Effector memory CD4-positive, alpha-beta T cell (primary cell): ENCODE measurements at places on chromosomes 6 and 20.

GRCh38 chr20:37575884-37576283, 48.2 kb upstream of the BLCAP start:
- no peaks in the 10 kb centered on the region for H3K4me1 ChIP-seq
- H3K4me3 ChIP-seq = no peak overlapping the region
- H3K36me3 ChIP-seq = no peaks in the 10 kb centered on the region
- peaks cover 3% of the 10 kb centered on the region for H3K27me3 ChIP-seq

GRCh38 chr6:551405-551804, 105.5 kb downstream of the HUS1B start:
- DNase-seq = no peak
- H3K4me1 ChIP-seq = peaks cover 8% of the 10 kb centered on the region
- no peaks in the 10 kb centered on the region for H3K27me3 ChIP-seq

DNA sequence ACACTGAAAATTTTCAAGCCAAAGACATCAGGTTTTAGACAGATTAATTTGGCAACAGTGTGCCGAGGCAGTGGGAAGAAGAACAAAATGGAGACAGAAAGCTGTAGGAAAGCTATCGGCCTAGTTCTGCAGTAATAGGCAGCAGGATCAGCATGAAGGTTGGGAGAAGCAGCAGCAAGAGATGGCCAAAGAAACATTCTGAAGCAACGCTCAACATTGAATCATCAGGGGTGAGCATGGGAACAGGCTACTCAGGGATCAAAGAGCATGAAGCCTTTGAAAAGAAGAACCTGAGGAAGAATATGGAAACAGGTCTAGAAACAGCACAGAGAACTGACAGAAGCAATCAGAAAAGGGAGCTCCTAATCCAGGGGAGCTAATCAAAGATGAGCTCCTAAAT, 7.1 kb upstream of the DST start:
- H3K27ac ChIP-seq = no peak overlapping the region
- no peak for DNase-seq
- H3K4me3 ChIP-seq = no peak overlapping the region
- H3K4me1 ChIP-seq = no peaks in the 10 kb centered on the region
- H3K36me3 ChIP-seq = no peaks in the 10 kb centered on the region

- no peak overlapping the region for H3K4me3 ChIP-seq
- DNase-seq = no peak
- no peaks in the 10 kb centered on the region for H3K36me3 ChIP-seq
- no peaks in the 10 kb centered on the region for H3K4me1 ChIP-seq
- no peak overlapping the region for H3K27ac ChIP-seq
- no peaks in the 10 kb centered on the region for H3K27me3 ChIP-seq
These were observed 29.0 kb upstream of the DEK start for GRCh38 chr6:18293076-18293904.

DNA sequence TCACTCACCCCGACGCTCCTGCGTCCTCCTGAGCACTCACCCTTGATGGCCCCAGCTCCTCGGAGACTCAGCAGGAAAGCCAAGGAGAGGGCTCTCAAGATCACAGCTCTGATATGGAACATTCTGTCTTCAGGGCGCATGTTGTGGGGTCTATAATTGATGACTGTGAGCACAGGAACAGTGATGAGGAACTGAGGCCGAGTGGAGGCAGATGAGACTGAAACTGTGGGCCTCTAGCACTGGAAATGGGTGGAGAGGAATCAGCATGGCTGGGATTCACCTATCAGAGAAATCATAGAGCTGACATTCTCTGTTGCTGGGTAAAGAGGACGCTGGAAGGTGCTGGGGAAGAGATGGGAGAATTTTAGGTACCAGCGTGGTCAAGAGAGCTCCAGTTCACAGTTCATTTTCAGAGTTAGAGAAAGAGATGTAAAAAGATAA, at the start of gene HLA-DPA1:
Gene HLA-DPA1, minus strand, starts transcription at position 219 of the 441 bp plus-strand sequence.
- H3K27me3 ChIP-seq = peaks cover 6% of the 10 kb centered on the region
- DNase-seq = no peak
- H3K36me3 ChIP-seq = no peaks in the 10 kb centered on the region
- H3K27ac ChIP-seq = peak within 1 kb of the TSS; percentile 21
- H3K4me3 ChIP-seq = peak within 1 kb of the TSS; percentile 42
- peaks cover 11% of the 10 kb centered on the region for H3K4me1 ChIP-seq

- no peaks in the 10 kb centered on the region for H3K4me1 ChIP-seq
- no peaks in the 10 kb centered on the region for H3K27me3 ChIP-seq
- H3K4me3 ChIP-seq = no peak overlapping the region
- no peak overlapping the region for H3K27ac ChIP-seq
These were observed 91.4 kb downstream of the BFSP1 start for GRCh38 chr20:17439616-17440296.

- no peak overlapping the region for H3K4me3 ChIP-seq
- H3K27ac ChIP-seq = no peak overlapping the region
- H3K27me3 ChIP-seq = no peaks in the 10 kb centered on the region
These were observed 249.1 kb upstream of the JAG1 start for GRCh38 chr20:10922941-10923340.

DNA sequence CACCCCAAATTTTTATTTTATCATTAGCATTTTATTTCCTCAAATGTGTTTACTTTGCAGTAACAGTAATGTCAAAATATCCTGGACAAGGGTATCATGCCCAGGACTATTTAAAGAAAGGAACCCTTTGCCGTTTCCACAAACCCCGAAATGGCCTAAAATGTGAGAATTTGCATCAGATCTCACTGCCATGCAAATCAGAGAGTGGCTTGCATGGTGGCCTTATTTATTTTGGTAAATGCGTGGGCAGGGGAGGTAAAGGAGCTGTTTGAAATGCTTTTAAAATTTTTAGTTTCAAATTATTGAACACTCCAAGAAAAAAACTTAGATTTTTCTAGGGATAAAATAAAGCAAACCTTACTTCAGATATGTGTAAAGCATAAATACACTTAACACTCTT, 43.8 kb downstream of the ADAT2 start:
- H3K27ac ChIP-seq = no peak overlapping the region
- H3K27me3 ChIP-seq = no peaks in the 10 kb centered on the region
- no peak for DNase-seq
- no peaks in the 10 kb centered on the region for H3K4me1 ChIP-seq
- H3K36me3 ChIP-seq = no peaks in the 10 kb centered on the region

- no peaks in the 10 kb centered on the region for H3K27me3 ChIP-seq
- no peak overlapping the region for H3K4me3 ChIP-seq
- no peak for DNase-seq
- H3K27ac ChIP-seq = no peak overlapping the region
- H3K36me3 ChIP-seq = no peaks in the 10 kb centered on the region
- H3K4me1 ChIP-seq = no peaks in the 10 kb centered on the region
These were observed 17.9 kb downstream of the CD40 start for GRCh38 chr20:46135856-46136633.

DNA sequence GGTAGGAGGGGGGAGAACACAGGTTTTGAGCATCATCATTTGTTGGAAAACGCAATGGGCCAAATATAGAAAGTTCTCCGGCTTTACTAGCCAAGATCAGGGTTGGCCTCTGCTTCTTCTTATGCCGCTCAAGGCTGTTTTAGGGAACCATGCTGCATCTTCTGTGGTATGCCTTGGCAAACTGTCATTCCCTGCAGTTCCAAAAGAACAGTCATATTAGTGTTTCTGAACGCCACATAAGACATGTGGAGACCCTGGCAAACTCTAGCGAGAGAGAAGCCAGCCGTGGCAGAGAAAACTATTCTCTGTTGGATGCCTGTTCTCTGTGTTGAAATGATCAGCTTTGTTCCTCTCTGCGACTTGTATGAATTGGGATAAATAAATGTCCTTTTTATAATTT, 10.8 kb downstream of the ACTR5 start:
- no peak overlapping the region for H3K27ac ChIP-seq
- no peak for DNase-seq
- peaks cover 76% of the 10 kb centered on the region for H3K36me3 ChIP-seq

GRCh38 chr6:167699141-167699931, 127.4 kb upstream of the AFDN start:
- no peak overlapping the region for H3K27ac ChIP-seq
- DNase-seq = no peak
- H3K36me3 ChIP-seq = no peaks in the 10 kb centered on the region
- peak overlapping the region; percentile 28 for H3K4me3 ChIP-seq
- no peaks in the 10 kb centered on the region for H3K27me3 ChIP-seq

DNA sequence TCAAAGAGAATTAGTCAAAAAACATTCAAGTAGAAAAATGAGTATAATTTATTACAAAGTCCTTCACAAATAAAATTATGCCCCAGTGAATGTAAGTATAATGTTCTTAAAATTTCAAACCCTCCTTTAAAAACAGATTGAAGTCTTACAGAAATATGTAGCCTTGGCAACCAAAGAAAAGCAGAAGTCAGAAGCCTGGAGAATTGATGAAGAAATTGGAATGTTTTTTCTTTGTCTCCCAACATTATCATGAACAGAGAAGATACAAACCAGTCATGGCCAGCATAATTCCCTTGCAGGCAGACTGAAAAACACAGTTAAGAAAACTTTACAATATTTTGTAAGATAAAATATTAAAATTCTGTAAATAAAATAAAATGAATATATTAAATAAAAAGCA, 221.9 kb downstream of the TBC1D32 start:
- no peak overlapping the region for H3K4me3 ChIP-seq
- no peaks in the 10 kb centered on the region for H3K36me3 ChIP-seq
- H3K27me3 ChIP-seq = no peaks in the 10 kb centered on the region
- no peak overlapping the region for H3K27ac ChIP-seq
- H3K4me1 ChIP-seq = no peaks in the 10 kb centered on the region
- DNase-seq = no peak

- H3K27me3 ChIP-seq = no peaks in the 10 kb centered on the region
These were observed 273.0 kb downstream of the TFAP2A start for GRCh38 chr6:10141746-10142443.

DNA sequence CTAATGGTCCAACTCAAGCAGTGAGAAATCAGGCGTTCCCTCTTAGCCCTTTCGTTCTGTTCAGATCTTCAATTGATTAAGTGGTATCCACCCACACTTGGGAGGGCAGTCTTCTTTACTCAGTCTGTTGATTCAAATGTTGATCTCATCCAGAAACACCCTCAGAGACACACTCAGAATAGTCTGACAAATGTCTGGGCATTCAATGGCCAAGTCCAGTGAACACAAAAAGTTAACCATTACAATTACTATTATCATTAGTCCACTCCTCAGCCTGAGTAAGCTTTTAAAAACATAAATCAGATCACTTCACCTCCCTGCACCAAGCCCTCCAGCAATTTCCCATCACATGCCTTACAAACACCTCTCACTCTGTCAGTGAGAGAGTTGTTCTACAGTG, 423.2 kb downstream of the RFPL4B start:
- H3K27me3 ChIP-seq = no peaks in the 10 kb centered on the region
- no peak overlapping the region for H3K4me3 ChIP-seq
- H3K36me3 ChIP-seq = no peaks in the 10 kb centered on the region
- DNase-seq = no peak
- no peak overlapping the region for H3K27ac ChIP-seq
- H3K4me1 ChIP-seq = no peaks in the 10 kb centered on the region

DNA sequence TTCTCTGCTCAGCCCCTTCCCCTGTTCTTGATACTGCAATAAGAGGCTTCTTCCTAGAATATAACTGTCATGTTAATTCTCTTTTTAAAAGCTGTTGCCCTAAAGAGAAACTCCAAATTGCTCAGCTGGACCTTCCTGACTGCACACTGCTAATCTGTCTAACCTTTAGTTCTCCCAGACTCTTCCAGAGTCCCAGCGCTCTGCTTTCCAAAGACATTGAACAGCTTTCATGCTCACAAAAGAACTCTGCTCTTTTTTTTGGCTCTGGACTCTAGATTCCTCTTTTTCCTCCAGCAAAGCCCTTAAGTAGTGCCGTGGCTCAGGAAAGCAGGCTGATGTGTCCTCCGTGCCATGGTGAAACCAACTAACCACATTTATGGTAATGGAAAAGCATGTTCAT, 356.6 kb upstream of the RSPO3 start:
- H3K4me3 ChIP-seq = no peak overlapping the region
- H3K4me1 ChIP-seq = no peaks in the 10 kb centered on the region
- H3K27ac ChIP-seq = no peak overlapping the region
- no peaks in the 10 kb centered on the region for H3K36me3 ChIP-seq

- H3K27ac ChIP-seq = no peak overlapping the region
- no peaks in the 10 kb centered on the region for H3K27me3 ChIP-seq
- no peak for DNase-seq
- H3K36me3 ChIP-seq = peaks cover 78% of the 10 kb centered on the region
- H3K4me3 ChIP-seq = no peak overlapping the region
These were observed 7.4 kb downstream of the AAR2 start for GRCh38 chr20:36243726-36244125.

GRCh38 chr6:134805168-134805567, 144.7 kb downstream of the ALDH8A1 start:
- no peaks in the 10 kb centered on the region for H3K36me3 ChIP-seq
- no peak overlapping the region for H3K27ac ChIP-seq
- no peak for DNase-seq
- no peaks in the 10 kb centered on the region for H3K4me1 ChIP-seq

GRCh38 chr20:7392542-7393206, 547.6 kb downstream of the HAO1 start:
- DNase-seq = no peak
- no peaks in the 10 kb centered on the region for H3K36me3 ChIP-seq
- H3K27me3 ChIP-seq = no peaks in the 10 kb centered on the region
- no peak overlapping the region for H3K4me3 ChIP-seq
- no peaks in the 10 kb centered on the region for H3K4me1 ChIP-seq

DNA sequence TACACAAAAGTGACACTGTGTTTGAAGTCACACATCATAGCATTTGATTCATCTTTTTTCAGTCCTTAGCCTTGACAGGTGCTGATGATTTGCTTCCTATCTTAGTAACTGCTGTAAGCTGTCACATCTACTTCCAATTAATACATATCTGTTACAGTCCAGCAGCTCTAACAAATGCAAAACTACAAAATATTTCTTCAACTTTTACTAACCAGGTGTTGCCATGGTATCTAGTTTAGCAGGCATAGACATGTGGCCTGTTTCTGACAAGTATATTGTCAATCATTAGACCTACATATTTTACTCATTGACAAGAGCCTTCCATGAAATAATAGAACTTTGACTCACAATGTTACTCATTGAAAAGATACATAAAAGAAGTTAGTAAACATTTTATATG, 1159.7 kb downstream of the GRIK2 start:
- no peaks in the 10 kb centered on the region for H3K4me1 ChIP-seq
- no peaks in the 10 kb centered on the region for H3K27me3 ChIP-seq
- no peaks in the 10 kb centered on the region for H3K36me3 ChIP-seq
- no peak overlapping the region for H3K4me3 ChIP-seq
- DNase-seq = no peak

DNA sequence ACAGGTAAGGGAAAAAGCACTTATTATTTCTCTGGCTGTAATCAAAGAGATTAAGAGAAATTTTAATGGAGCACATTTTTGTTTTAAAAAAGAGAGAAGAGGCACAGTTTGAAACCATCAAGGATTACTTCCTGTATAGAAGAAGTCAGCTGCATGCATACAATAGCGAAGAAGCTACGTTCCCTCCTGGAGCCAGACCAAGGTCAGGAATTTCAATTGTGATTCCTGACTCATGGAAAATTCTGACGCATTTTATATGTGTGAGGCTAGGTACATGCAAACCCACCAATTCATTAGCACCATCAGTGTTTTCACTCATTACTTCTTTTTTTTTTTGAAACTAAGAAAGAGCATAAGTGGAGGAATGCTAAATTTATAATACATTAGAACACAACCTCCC, 232.7 kb upstream of the SGK1 start:
- no peak for DNase-seq
- H3K4me1 ChIP-seq = no peaks in the 10 kb centered on the region
